CD4-positive, alpha-beta T cell (primary cell): ENCODE measurements at places on chromosomes 2 and 18.

- DNase-seq, result no peak
Measured at GRCh38 chr2:25887624-25888242, 9.4 kb upstream of the ASXL2 start.

DNA sequence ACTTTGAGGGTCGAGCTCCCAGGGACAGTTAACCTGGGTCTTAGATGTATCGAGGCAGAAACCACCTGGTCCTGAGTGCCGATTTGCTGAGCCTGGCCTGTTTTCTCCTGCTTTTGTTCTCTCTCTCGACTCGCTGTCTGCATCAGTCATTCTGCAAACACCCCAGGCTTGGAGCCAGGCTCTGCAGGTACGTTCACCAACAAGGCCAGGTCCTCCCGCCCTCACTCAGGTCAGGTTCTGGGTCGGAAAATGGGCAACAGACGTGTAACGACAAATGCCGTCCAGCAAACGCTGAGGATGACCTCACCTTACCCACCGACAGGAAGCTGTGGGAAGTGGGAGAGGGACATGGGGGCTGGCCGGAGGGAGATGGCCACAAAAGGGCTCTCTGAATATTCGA lies 57.7 kb upstream of the PXDN start:
- no peak for DNase-seq

DNA sequence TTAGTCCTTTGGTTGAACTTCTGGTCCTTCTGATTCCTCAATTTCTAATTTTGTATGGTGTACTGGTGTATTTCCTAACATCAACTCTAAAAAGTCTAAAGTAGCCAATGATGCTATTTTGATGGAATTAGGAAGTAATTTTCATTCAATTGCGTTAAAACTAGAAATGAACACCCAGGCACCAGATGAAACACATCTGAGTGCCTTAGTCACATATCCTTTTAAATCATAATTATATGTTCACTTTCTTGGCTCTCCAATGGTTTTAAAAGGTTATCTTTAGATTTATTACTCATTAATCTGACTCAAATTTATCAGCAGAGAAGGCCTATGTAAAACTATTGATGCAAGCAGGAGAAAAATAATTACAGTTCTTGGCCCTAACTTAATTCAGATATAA lies 119.7 kb downstream of the GAREM1 start:
- DNase-seq, result no peak

DNA sequence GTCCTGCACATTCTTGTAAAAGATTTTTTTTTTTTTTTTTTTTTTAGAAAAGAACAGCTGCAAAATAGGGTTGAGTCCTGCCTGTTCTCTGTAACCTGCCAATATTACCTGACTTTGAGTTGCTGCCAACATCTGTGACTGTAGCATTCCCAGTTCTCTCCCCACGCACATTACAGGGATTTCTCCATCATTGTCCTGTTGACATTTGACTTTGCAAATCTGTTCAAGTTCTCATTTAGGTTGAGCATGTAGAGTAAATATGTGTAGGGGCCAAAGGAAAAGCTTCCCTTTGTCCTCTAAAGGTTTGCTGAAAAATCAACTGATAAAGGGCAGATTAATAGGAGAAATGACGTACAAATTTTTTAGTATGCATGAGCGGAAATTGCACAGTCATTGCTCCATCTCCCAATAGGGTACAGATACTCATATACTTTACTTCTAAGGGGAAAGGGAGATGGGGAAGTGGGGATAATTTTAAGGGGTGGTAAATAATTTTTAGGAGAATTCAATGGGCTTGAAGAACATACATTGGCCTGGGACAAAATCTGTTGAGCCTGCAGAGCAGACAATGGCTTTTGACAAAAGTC lies 385.5 kb downstream of the PIK3C3 start:
- no peak for DNase-seq

DNA sequence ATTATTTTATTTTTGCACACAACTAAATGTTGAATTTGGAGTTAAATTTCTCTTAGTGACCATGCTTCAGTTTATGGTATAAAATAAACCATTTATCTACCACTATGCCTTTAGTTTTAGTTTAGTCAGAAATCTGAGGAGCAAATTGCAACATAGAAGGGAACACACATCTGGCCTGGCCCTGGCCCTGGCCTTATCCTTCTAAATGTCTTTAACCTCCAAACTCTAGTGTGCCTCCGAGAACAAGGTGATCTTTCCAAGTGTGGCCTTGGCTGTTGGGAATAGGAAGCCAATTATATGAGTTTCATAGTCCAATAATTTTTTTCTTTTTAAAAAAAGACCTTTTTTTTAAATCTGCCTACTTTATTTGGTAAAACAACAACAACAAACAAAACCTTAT lies 31.8 kb upstream of the GREB1L start:
- DNase-seq, result no peak

GRCh38 chr18:32310101-32310500 lies 120.3 kb downstream of the MEP1B start:
- no peak for DNase-seq

DNA sequence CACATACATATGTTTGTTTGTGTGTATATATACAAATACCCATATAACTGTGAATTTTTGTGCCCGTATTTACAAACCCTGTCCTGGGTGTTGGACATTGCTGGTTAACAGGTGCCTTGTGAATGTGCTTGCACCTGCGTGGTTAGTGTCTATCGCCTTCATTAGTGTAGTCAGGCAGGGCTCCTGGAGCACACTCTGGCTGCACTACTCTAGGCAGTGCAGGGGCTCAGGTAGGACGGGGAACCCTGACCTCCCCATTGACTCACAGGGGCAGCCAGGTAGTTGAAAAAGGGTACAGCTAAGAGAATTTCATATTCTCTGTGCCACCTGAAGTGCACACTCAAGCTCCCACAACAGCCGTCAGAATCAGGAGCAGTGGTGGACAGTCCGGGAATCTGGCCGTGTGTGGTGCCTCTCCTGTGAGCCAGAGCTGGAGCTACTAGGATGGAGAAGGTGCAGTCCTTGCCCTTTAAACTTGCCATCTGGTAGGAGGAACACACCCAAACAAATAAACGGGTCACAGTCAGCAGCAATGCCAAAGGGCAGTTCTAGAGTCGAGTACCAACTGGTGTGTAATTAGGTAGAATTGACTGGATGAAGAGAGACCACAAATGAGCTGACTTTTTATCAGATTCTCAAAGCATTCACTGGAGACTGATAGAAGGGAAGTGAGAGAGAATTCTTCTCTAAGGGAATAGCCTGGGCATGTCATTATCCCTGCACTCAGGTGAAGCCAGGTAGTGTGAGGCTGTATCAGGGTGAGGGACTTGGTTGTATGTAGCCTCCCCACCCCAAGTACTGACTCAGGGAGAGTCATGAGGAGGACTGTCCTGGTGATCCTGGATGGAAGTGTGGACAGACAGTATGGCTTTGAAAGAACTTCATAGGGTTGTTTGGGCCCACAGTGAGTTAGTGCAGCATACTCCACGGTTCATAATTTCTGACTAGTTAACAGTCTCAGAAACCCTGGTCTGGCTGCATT lies 44.1 kb downstream of the FARP2 start:
- DNase-seq, result no peak

DNA sequence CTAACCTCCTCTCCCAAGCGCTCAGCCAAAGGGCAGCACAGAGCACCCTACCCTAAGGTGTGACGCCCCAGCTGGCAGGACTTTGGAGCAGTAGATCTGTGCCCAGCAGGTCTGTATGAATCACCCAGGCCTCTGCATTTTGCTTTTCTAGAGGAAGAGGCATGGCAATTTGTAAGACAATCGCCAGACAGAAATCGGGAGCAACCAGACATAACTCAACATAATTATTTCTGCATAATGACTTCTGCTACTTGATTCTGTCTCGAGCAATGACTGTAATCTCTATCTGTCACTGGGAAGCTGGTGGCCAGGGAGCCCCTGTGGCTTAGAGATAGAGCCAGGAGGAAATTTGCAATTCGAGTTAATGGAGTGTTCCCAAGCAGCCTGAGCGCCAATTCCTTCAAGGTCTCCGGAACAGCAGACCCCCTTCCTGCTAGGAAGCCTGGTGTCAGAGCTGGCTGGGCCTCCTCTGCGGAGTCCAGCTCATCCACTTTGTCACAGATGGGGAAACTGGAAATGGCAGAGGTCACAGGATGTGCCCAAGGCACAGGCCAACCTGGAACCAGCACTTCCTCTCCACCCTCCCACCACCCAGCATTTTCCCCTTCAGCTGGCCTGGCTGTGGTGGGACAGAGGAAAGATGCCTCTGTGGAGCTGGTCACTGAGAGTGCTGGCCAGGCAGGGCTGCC lies 55.0 kb downstream of the ODC1 start:
- DNase-seq, result no peak

- no peak for DNase-seq
Measured at GRCh38 chr2:137172162-137172561, 406.8 kb downstream of the THSD7B start.
